Vagina (tissue), 2 donors: ENCODE measurements at places on chromosomes 2 and 18.

GRCh38 chr2:60468382-60469085 is 84.9 kb downstream of the BCL11A start:
- H3K4me3 ChIP-seq: no peak overlapping the region
- H3K4me1 ChIP-seq: peaks cover under 1% of the 10 kb centered on the region
- no peaks in the 10 kb centered on the region for H3K36me3 ChIP-seq
- H3K27me3 ChIP-seq: no peaks in the 10 kb centered on the region

DNA sequence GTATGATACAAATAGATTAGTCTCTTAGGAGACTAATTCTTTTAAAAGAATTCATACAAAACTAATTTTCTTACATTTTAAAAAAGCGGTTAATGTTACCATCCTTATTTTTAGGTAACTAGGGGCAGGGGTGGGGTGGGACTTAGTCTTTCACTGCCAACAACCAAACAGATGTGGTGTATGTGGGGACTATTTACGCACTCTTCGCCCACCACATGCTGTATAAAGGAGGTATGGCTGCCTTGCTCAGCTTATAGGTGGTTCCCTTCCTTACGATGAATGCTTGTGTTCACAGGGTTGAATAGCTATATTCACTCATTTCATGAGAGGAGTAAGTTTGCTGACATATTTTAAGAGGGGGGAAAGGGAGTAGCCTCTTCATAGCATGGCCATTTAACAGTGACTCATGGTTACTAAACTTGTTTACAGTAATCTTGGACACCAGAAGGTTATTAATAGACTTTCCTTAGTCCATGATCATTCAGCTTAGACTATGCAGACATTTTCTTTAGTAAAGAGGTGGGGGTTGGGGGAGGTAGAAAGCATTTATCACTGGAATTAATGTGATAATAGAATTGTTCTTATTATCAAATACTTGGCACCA is 61.8 kb downstream of the CAB39 start:
- H3K27me3 ChIP-seq: no peaks in the 10 kb centered on the region
- H3K27ac ChIP-seq: peak overlapping the region; percentile 45
- peaks cover 42% of the 10 kb centered on the region for H3K4me1 ChIP-seq
- DNase-seq: no peak

GRCh38 chr2:57981083-57981768 is 65.4 kb upstream of the VRK2 start:
- no peak for DNase-seq
- H3K27me3 ChIP-seq: no peaks in the 10 kb centered on the region
- H3K36me3 ChIP-seq: no peaks in the 10 kb centered on the region
- H3K4me1 ChIP-seq: no peaks in the 10 kb centered on the region

DNA sequence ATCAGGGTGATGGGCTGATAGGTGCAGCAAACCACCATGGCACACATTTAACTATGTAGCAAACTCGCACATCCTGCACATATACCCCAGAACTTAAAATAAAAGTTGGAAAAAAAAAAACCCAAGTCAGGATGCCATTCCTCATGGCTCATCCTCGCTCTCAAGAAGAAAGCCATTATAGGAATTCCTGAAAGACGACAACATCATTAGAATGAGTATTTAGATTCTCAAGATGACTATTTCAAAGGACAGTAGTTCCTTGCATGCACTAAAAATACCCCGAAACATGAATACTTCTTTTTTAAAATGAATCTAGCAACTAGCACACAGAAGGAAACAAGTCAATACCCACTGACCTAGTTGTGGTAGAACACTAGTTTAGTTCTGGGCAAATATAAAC is 285.8 kb upstream of the REV1 start:
- H3K27ac ChIP-seq: no peak overlapping the region
- no peak for DNase-seq
- no peaks in the 10 kb centered on the region for H3K27me3 ChIP-seq

GRCh38 chr18:5484526-5484925 is 59.3 kb downstream of the EPB41L3 start:
- H3K27ac ChIP-seq: no peak overlapping the region
- no peak for DNase-seq
- no peaks in the 10 kb centered on the region for H3K4me1 ChIP-seq
- no peaks in the 10 kb centered on the region for H3K27me3 ChIP-seq
- no peak overlapping the region for H3K4me3 ChIP-seq
- H3K36me3 ChIP-seq: no peaks in the 10 kb centered on the region
